ENCODE measurements at places on chromosomes 12 and 14.

DNA sequence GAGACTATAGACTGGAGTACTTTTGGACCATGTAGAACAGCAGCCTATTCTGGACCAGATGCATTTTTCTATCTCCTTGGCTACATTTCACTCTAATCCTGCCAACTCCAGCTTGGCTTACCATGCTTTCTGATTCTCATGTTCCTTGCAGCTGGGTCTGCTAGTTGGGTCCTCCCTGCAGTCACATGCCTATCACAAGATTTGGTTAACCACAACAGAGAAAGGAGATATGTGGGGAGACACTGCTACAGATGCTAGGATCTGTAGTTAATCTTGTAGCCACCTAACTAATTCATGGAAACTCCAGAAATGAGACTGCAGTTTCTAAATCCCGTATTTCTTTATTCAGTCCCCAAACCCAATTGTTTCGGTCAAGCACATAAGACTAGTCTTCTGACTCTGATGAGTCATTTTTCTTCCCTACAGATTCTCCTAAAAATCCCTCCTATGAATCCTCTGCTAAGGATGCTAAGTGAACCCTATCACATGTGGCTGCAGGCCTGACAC, 410.6 kb downstream of the DAD1 start:
- DNase-seq: no peak

GRCh38 chr12:105229371-105229770, 6.6 kb downstream of the APPL2 start:
- DNase-seq: no peak

- DNase-seq: no peak
Measured at GRCh38 chr14:85653029-85653428, 123.1 kb downstream of the FLRT2 start.

- no peak for DNase-seq
Measured at GRCh38 chr14:100503251-100503650, 84.0 kb downstream of the BEGAIN start.

- no peak for DNase-seq
Measured at GRCh38 chr14:104796687-104797081, 1.1 kb upstream of the AKT1 start.
